T-helper 1 cell treated with Interleukin-12 subunit alpha and Interleukin-12 subunit beta and Interleukin-4 antibody, amounts not matched to agents 30 ng/mL and 1 ng/mL, for 36 hours (primary cell): ENCODE measurements at places on chromosomes 12 and 14. TPM values are rescaled to one million over a fixed set of nuclear protein-coding genes. Genes with fewer than 3 reads are reported as not detected.

Gene PLA2G1B
- total RNA-seq: not detected in 2 replicates

Gene RAN
- 894 and 920 TPM in 2 replicates for total RNA-seq

Gene SMCO2
- total RNA-seq: 1.4 and 1.8 TPM in 2 replicates

Gene RNASE7
- not detected in 2 replicates for total RNA-seq

Gene INHBC
- total RNA-seq: not detected in 2 replicates

Gene CORO1C
- total RNA-seq: 35.4 and 43.8 TPM in 2 replicates

Gene CCDC60
- total RNA-seq: not detected in 2 replicates

Gene AHNAK2
- total RNA-seq: 0.07 TPM in 2 replicates

Gene PITPNM2
- 17.5 and 19.1 TPM in 2 replicates for total RNA-seq

Gene CPNE6
- total RNA-seq: not detected in 2 replicates

Gene TAS2R14
- 4.7 and 5.2 TPM in 2 replicates for total RNA-seq

Gene MYG1
- 53.2 and 57.0 TPM in 2 replicates for total RNA-seq

Gene ANKRD52
- 57.8 and 74.9 TPM in 2 replicates for total RNA-seq

Gene RASSF9
- not detected in 2 replicates for total RNA-seq

Gene PARP11
- total RNA-seq: 23.2 and 29.1 TPM in 2 replicates
